Forelimb muscle (tissue), 1 donor: ENCODE measurements at places on chromosomes 2 and 18. TPM values are rescaled to one million over a fixed set of nuclear protein-coding genes. Genes with fewer than 3 reads are reported as not detected.

DNA sequence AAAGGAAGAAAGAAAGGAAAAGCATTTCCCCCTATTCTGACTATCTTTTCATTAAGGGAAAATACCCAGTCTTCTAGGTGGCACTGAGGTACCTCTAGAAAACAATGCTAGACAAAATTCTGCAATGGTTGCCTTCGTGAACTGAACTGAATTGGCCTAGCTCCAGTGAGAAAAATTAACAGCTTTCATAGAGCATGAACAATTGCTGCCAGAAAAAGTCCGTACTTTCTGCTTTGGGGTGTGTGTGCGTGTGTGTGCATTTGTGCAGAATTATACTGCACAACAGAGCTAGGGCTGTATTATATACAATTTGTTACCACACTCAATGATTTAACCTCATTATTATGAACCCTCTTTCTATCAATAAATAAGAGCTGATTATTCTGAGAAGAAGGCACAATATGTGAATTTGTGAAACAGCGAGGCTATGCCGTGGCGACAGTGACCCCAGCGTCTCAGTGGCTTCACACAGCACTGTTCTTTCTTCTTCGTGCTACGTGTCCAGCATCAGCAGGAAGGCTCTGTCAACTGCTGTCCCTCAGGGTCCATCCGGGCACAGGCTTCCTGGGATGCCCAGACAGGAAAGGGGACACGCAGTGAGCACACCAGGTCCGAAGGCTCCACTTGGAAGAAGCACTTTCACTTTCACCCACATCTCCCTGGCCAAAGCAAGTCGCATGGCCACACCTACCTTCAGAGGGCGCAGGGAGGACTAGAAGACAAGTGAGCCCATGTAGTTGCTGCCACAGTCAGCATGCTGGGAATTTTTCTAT, 47.5 kb downstream of the PTGR3 start:
- no peak for DNase-seq

DNA sequence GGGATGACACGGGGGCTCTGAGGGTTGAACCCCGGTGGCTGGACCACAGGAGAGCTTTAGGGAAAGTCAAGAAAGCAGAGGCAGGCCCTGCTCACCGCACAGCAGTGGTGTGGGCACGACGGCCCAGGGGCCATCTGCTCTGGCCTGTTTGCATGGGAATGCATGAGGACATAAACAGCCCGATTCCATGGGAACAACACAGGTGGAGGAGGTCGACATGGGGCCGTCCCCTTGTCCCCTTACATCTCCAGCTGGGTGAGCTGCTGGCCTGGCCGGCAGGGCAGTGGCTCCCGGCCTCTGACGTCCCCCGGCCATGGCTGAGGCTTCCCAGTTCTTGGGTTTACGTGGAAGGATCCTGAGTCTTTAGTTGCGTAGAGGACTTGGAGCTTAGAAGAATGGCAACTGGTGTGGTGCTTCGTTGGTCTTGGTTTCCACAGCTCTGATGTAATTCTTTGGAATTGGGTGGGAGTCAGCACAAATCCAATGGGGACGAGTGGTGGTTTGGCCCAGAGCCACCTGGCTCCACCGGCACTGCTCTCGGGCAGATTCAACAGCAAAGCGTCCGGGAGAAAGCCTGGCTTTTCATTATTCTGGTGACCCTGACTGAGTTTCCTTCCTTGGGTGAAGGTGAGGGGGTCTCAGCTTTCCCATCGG, 98.3 kb upstream of the HDAC4 start:
- DNase-seq, result no peak

- no peak for DNase-seq
Observed at GRCh38 chr2:200863782-200864175, 679 bp downstream of the CLK1 start.

Gene CNTNAP5
- polyA plus RNA-seq, result 0.03 TPM

Gene RAB10
- 99.9 TPM for polyA plus RNA-seq

DNA sequence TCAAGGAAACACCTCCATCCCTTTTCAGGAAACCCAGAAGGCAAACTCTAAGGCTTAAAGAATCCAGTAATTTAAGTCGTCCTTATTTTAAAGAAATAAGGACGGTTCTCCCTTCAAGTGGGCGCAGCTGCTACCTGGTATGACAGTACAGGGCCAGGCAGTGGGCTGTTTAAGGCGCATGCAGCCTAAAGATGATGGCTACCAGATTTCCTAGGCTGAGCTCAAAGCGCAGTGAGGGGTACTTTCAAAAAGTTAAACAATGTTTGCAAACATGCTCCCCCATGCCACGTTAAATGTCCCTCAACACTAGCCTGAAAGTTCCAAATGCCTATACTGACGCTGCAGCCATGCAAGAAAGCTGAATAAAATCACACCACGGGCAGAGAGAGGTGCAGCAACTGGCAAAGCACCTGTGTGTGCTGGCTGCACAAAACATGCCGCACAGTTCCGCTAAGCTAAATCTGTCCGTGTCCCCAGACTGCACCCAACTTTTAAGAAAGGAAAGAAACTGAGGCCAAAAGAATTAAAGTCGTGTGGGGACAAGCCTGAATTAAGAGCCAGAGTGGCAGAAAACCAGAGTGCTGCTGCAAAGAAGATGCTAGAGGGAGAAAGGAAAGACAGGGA, 583 bp downstream of the HIBCH start:
- no peak for DNase-seq

DNA sequence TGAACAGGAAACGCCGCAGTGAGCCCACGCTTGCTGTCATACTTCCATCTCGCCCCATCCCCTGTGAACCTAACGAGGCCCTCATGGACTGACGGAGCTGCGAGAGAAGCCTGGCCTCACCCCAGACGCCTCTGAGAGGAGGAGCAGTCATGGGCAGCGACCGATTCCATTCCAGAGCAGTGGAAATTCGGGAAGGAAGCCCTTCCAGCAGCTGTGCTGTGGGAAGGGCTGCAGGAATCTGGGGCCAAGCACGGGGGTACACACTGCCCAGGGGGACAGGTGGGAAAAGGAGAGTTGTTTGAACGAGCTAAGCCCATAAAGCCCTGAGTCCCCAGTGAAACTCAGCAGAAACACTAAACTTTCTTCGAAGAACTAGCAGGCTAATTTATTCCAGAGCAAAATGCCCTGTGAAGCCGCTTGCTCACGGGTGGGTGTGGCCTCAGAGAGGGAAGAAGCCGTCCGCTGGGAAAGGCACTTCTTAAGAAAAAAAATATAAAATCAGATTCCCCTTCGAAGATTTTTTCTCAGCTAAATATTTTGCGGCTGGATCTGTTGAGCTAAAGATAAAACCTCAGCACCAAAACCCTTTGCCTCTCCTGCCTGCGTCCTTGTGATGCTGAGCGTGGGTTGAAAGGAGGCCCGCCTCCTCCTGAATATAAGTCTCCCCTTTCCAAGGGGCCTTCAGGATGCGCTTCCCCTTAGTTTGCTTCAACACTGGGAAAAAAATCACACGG, 38.2 kb downstream of the ANKMY1 start:
- no peak for DNase-seq

Gene HNMT
- polyA plus RNA-seq, result 18.9 TPM

DNA sequence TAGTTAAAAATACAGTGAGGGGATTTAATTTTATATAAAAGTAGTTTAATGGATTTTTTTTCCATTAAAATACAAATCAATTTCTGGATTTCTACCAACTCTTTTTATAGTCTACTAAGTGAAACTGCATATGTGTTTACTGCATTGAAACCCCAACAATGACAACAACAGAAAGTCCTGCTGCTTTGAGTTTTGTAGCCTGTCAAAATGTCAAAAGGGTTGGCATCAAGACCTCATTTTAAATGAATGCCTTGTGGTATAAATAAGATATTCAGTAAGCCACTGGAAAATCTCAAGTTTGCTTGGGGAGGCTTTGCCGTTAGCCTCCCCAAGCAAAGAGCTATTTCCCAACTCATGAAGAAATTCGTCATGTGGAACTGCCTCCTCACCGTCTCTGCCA, 440.3 kb upstream of the HNMT start:
- no peak for DNase-seq

Gene GPR55
- polyA plus RNA-seq, result 0.04 TPM

Gene COL3A1
- 5,317 TPM for polyA plus RNA-seq

DNA sequence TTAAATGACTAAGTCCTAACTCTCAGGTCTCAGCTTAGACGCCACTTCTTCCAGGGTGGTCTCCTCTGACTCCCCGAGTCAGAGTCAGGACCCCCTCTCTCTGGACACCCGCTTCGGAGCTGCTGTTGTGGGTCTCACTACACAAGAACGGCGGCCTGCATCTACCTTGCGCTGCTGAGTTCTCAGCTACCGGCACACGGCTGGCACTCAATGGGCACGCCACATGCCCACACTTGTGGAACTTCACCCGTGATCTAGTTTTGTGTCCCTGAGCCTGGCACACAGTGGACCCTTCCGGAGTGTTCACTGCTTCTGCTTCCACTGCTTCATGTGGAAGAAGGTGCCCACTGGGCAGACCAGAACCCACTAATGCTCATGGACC, 58.3 kb upstream of the ID2 start:
- no peak for DNase-seq

- DNase-seq, result no peak
Observed at GRCh38 chr2:133667085-133667484, 98.8 kb upstream of the NCKAP5 start.

Gene C18orf63
- not detected for polyA plus RNA-seq

Gene LRATD1
- 10.0 TPM for polyA plus RNA-seq

DNA sequence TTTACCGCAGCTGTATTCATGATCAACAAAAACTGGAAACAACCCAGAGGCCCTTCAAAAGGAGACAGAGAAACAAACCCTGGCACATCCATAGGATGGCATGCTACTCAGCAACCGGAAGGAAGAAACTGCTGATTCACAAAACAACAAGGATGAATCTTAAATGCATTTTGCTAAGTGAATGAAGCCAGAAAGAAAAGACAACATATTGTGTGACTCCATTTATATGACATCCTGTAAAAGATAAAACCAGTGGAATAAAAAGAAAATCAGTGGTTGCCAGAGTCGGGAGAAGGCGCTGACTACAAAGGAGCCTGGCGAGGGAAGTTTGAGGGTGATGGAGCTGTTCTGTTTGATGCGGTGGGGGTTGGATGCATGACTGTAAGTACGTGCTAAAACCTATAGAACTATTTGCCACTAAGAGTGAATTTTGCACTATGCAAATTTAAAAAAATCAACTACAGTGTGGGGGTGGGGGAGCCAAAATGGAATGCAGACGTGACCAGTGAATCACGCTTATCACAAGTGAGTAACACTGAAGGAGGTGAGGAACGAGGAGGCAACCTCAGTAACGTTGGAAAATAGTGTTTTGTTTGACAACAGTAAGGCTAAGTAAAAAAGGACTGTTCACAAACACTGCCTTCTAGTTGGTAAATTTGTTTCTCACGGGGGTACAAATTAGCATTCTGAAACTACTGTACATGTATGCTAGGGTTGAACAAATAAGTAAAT, 108.9 kb downstream of the INHBB start:
- DNase-seq, result no peak

Gene TUBB8B
- not detected for polyA plus RNA-seq

GRCh38 chr18:67081482-67082211, 434.9 kb downstream of the DSEL start:
- no peak for DNase-seq

- no peak for DNase-seq
Observed at GRCh38 chr2:162197069-162197825, 45.2 kb upstream of the GCG start.

DNA sequence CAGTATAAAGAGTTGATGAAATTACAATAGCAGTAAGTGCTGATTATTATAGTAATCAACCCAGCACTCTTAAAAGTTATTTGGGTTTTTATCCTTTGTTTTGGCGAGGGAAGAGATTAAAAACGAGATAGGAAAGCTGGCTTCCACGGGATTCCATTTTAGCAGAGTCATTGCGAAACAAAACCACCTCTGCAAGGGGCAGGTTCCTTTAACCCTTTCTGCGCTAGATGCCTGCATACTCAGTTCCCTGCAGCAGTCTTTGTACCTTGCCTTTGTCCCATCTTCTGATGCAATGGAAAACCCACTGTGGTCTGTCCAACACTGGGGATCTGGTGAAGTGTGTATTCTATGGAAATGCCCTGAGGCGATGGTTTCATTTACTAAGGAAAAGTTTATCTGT, 2.7 kb downstream of the YPEL5 start:
- DNase-seq, result no peak

Gene DNAH7
- 0.15 TPM for polyA plus RNA-seq

DNA sequence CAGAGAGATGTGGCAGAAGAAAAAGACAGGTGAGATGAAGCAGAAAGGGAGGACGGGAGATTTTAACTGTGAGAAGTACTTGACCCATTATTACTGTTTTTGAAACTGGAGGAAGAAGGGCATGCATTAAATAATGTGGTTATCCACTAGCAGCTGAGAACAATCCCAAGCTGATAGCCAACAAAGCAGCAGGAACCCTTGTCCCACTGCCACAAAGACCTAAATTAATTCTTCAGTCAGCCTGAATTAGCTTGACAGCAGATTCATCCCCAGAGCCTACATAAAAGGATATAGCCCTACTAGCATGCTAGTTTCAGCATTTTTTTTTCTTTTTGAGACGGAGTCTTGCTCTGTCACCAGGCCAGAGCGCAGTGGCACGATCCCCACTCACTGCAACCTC, 19.5 kb upstream of the REG3A start:
- DNase-seq, result no peak

DNA sequence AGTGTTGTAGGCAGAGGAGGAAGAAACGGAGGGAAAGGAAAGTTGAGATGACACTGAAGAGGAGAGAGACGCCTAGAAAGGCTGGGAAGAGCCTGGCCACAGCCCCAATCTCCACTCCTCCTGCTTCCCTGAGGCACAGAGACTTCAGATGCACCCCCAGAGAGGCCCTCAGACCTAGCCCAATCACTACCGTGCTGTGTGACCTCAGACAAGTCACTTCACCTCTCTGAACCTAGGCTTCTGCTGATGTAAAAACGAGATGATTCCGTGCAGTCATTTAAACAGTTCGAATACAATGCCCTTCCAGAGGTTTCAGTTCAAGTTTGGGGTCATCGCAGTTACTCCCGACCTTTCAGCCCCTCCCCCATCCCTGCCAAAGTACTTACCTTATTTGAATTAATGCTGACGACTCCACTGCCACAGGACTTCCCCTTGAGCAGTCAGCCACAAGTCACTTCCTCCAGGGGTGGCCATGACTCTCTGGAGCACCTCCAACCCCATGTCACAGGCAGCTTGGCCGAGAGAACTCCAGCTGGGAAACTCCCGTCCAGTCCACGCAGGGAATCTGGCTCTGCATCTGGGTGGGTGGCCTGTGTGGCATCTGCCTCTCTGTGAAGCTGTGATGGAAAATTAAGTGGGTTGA, 105.2 kb upstream of the ID2 start:
- DNase-seq, result no peak

Gene CYTIP
- polyA plus RNA-seq, result 0.62 TPM

GRCh38 chr2:99698896-99699295, 209.1 kb upstream of the REV1 start:
- no peak for DNase-seq

GRCh38 chr18:70663141-70663540, 374.3 kb downstream of the SOCS6 start:
- no peak for DNase-seq

Gene SNTG2
- polyA plus RNA-seq, result 0.46 TPM

Gene NXPH2
- 13.0 TPM for polyA plus RNA-seq

Gene CHRND
- 180 TPM for polyA plus RNA-seq

DNA sequence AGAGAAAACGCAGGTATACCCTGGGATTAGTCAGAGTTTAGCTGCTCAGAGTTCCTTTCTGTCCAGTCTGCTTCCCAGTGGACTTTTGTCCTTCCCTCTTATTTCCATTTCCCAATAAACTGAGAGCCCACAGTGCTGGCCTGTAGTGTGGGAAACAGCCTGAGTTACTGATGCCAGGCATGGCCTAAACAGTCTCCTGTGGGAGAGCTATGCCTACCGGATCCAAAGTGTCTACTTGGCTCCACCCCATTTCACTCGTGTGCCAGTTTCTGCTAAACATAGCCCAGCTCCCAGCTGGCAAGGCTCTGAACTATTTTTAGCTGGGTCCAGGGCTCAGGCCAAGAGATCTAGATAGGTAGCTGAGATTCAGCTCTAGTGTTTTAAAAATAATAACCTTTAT, 15.6 kb upstream of the PPP1CB start:
- no peak for DNase-seq

- no peak for DNase-seq
Observed at GRCh38 chr2:156474401-156474800, 38.2 kb downstream of the GPD2 start.
